Activated CD4-positive, alpha-beta memory T cell treated with anti-CD3 and anti-CD28 coated beads for 36 hours (primary cell): ENCODE measurements at places on chromosomes 5 and 9.
A peak's percentile ranks its signal among the peaks of the same experiment; 100 is the strongest.

DNA sequence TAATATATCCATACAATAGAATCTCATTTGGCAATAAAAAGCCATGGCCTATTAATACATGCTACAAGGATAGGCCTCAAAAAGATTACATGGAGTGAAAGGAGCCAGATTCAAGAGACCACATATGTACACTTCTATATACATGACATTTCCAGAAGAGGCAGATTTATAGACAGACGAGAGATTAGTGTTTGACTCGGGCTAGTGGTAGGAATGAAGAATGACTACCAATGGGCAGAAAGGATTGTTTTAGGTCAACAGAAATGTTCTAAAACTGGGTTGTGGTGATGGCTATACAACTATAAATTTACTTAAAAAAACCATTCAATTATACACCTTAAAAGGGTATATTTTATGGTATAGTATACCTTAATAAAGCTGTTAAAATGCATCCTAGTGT lies 41.9 kb downstream of the SETX start:
- no peak for DNase-seq

GRCh38 chr5:81269751-81270393 lies 31.5 kb upstream of the ZCCHC9 start:
- DNase-seq = no peak

- DNase-seq = no peak
Measured at GRCh38 chr9:93660352-93661046, 84.1 kb downstream of the PHF2 start.

- no peak for DNase-seq
Measured at GRCh38 chr5:167217097-167217743, 1074.2 kb upstream of the WWC1 start.

- no peak for DNase-seq
Measured at GRCh38 chr5:100600298-100600994, 65.3 kb downstream of the FAM174A start.

- DNase-seq = no peak
Measured at GRCh38 chr5:87435144-87435694, 22.5 kb upstream of the CCNH start.

DNA sequence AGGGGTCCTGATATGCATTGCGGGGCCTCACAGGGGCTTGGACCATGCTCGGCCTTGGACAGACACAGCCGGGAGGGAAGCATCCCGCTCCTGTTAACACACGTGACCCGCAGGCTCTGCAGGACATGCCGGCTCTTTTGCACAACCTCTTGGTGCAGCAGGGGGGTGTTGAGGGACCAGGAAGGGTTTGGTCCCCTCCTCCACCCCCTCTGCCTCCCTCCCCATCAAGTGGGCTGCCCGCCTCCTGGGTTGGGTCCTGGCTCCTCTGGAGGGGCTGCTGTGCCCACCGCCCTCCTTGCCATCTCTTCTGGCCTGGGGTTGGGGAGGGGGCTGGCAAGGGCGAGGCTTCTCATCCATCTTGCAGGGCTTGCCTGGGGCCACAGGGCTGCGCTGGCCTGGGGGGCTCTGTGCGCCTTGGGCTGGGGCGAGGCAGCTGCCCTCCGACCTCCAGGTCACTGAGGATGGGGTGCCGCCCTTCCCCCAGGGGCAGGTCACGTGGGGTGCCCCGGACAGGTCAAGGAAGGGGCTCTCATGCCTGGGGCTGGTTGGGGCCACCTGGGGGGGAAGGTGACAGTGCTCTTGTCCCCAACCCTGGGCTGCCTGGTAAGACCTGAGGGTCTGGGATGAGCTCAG lies 16.8 kb upstream of the SLC9A3 start:
- no peak for DNase-seq

- peak; percentile 7 for DNase-seq
Measured at GRCh38 chr9:98995059-98995671, 51.5 kb downstream of the COL15A1 start.

- no peak for DNase-seq
Measured at GRCh38 chr5:125826214-125826613, 597.0 kb upstream of the GRAMD2B start.

DNA sequence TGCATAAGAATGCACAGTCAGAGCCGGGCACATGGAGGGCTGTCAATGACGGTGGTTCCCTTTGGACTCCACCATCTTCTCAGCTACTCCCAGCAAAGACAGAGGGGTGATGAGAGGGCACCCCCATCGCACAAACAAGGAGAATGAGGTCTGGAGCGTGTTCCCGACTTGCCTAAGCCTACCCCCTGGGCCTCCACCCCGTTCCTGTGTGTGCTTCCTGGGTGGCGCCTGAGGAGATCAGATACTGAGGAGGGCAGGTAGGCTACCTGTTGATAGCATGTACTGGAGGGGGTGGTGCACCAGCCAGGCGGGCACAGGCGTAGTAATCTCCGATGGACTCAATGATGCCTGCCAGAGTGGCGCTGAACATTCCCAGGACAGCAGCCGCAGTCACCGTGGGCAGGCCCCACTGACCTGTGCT lies 4.1 kb downstream of the SLC23A1 start:
- no peak for DNase-seq

DNA sequence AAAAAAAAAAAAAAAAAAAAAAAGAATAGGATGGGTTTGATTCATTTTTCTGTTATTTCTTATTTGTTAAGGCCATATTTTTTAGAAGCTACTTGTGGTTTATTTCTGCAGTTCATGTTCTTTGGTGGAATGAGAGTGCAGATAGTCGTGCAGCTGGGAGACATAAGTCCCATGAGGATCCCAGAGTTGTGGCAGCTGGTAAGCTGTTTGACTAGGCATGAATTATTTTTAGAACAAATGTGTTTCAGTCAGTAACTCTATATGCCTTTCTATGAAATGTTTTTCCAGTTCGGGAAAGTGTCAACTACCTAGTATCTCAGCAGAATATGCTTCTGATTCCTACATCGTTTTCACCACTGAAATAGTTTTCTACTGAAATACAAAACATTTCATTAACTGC lies 5.0 kb upstream of the NIPSNAP3B start:
- DNase-seq = no peak

GRCh38 chr9:69961843-69962242 lies 81.8 kb upstream of the MAMDC2 start:
- no peak for DNase-seq

- no peak for DNase-seq
Measured at GRCh38 chr5:132812781-132813598, at the start of gene SOWAHA. TSS of gene SOWAHA (plus strand) at chr5:132813302. CDS start at chr5:132813622, 320 bp downstream.
